Stimulated activated CD8-positive, alpha-beta memory T cell treated with anti-CD3 and anti-CD28 coated beads, Interleukin-7, amount 100 ng/mL, for 48 hours (primary cell): ENCODE measurements at places on chromosomes 7 and 10.

- no peak for DNase-seq
These were observed 914 bp downstream of the SDHAF3 start for GRCh38 chr7:97118306-97118917.

DNA sequence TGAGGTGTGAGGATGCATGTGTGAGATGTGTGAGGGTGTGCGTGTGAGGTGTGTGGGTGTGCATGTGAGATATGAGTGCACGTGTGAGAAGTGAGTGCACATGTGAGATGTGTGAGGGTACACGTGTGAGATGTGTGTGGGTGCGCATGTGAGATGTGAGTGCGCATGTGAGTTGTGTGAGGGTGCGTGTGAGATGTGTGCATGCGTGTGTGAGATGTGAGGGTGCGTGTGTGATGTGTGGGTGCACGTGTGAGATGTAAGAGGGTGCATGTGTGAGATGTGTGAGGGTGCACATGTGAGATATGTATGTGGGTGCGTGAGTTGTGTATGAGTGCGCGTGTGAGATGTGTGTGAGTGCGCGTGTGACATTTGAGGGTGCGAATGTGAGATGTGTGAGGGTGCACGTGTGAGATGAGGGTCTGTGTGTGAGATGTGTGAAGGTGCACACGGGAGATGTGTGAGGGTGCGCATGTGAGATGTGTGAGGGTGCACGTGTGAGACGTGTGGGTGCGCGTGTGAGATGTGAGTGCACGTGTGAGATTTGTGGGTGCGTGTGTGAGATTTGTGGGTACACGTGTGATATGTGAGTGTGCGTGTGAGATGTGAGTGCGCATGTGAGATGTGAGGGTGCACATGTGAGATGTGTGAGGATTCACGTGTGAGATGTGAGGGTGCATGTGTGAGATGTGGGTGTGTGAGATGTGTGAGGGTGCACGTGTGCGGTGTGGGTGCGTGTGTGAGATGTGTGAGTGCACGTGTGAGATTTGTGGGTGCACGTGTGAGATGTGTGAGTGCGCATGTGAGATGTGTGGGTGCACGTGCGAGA lies 30.5 kb downstream of the PPIF start:
- DNase-seq, result no peak

GRCh38 chr10:97407211-97407951 lies 6.2 kb upstream of the RRP12 start:
- no peak for DNase-seq

DNA sequence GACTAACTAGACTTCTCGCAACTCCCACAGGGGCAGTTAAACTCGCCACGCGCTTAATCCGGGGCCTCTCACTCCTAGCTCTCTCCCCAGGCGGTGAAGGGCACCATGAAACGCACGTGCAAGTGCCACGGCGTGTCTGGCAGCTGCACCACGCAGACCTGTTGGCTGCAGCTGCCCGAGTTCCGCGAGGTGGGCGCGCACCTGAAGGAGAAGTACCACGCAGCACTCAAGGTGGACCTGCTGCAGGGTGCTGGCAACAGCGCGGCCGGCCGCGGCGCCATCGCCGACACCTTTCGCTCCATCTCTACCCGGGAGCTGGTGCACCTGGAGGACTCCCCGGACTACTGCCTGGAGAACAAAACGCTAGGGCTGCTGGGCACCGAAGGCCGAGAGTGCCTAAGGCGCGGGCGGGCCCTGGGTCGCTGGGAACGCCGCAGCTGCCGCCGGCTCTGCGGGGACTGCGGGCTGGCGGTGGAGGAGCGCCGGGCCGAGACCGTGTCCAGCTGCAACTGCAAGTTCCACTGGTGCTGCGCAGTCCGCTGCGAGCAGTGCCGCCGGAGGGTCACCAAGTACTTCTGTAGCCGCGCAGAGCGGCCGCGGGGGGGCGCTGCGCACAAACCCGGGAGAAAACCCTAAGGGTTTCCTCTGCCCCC lies 19.5 kb downstream of the WNT8B start:
- DNase-seq, result no peak

GRCh38 chr7:44796034-44796503 lies 412 bp upstream of the PPIA start:
- DNase-seq, result no peak

DNA sequence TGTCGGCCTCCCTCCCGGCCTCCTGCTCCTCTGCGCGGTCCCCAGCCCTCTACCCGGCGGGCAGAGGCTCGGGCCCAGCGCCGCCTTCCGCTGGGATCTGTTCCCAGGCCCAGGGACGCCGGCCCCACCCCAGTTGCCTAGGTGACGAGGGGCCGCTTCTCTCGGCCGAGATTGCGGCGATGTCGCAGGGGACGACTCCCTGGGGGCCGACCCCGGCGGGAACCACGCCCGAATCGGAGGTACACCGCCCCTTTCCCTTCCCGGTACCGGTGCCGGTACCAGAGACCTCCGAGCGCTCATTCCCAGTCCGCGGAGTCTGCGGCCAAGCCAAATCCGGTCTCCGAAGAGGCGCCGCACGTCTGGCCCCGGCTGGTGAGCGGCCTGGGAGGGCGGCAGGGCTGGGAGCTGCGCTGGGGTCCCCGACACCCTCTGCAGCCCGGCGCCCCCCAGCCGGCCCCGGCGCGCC lies at the start of gene CABCOCO1:
Gene CABCOCO1, plus strand, starts transcription at position 136 of the 466 bp plus-strand sequence. Its CDS starts 44 bp downstream, at position 180.
- DNase-seq, result no peak

- no peak for DNase-seq
These were observed 11.4 kb upstream of the HSPA12A start for GRCh38 chr10:116753759-116754158.

- DNase-seq, result no peak
These were observed 292.4 kb upstream of the VWC2 start for GRCh38 chr7:49481075-49481474.

- DNase-seq, result no peak
These were observed 9.5 kb downstream of the PPIA start for GRCh38 chr7:44805950-44806349.

GRCh38 chr7:144256112-144256511 lies 8.5 kb downstream of the OR2A7 start:
- no peak for DNase-seq

DNA sequence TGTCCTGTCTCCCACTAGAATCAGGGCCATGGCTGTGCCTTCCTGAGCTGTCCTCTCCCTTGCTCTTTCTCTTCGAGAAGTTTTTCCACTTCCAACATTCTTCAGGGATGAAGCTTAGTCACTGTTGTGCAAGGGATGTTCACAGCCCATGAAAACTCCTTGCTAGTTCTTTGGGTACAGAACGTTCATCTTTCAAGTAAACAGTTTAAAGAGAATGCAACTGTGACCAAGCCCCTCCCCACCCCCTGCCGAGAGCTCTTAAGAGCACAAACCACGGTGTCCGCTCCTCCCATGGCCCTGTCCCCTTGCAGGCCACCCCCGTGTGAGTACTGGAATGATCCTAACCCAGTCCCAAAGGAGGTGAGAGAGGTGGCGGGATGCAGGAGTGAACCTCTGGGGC lies 161.1 kb upstream of the RHEB start:
- DNase-seq, result no peak

GRCh38 chr10:81081887-81082620 lies 544.4 kb downstream of the SH2D4B start:
- no peak for DNase-seq

DNA sequence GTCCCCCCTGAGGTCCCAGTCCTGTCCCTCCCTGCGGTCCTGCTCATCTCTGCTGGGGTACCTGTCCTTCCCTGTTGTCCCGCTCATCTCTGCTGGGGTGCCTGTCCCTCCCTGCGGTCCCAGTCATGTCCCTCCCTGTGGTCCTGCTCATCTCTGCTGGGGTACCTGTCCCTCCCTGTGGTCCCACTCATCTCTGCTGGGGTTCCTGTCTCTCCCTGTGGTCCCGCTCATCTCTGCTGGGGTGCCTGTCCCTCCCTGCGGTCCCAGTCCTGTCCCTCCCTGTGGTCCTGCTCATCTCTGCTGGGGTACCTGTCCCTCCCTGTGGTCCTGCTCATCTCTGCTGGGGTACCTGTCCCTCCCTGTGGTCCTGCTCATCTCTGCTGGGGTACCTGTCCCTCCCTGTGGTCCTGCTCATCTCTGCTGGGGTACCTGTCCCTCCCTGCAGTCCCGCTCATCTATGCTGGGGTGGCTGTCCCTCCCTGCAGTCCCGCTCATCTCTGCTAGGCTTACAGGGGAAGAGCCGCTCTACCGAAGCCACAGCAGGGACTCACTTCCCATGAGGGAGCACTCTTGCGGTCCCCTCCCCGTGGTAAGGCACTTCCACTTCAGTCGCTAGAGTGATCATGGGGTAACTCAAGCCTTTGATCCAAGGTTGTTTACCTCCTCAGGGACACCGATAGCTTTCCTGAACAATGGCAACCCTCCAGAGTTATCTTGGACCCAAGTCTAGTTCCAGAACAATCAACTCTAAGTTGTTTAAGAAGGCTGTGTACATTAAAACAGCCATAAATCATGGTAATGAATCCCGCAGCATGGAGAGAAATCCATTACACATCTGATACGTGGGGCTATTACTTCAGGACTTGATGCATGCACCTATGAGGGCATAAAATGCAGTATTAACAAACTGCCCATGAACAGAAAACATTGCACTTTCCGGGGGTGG lies 46.8 kb upstream of the MNX1 start:
- DNase-seq, result no peak

DNA sequence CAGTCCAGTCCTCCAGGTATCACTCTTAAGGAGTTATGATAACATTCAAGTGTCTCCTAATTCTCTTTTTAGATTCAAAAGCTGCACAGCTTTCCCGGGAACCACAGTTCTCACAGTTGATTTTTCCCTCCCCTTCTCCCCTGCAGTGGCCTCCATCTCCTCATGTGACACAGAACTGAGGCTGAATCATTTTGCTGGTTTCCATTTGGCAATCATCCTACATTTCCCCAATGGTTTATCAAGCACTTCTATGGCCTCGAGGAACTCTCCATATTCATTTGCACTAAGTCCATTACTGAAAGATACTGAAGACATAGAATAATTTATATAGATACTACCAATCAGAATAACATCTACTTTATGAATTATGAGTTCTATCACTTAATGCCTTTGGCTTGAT lies 484.9 kb downstream of the GPAM start:
- DNase-seq, result no peak
